ENCODE measurements at places on chromosomes 4 and X.
A peak's percentile ranks its signal among the peaks of the same experiment; 100 is the strongest.

DNA sequence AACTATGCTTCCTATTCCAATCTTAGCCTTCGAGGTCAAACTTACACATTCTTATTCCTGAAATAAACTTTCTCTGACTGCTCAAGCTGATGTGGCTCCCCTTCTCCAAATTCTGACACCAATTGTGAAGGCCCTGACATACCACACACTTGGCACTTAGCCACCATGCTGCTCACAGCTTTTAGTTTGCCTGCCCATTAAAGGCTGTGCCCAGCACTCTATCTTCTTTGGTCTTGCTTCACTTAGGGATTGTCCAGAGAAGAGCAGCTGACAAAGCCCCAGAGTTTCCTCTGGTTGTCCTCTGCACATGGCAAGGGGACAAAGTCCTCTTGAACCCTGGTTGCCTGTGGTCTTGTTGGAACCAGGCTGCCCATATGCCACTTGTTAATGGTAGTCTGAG lies 126.1 kb downstream of the ARHGEF9 start:
- peak; percentile 1 for DNase-seq

DNA sequence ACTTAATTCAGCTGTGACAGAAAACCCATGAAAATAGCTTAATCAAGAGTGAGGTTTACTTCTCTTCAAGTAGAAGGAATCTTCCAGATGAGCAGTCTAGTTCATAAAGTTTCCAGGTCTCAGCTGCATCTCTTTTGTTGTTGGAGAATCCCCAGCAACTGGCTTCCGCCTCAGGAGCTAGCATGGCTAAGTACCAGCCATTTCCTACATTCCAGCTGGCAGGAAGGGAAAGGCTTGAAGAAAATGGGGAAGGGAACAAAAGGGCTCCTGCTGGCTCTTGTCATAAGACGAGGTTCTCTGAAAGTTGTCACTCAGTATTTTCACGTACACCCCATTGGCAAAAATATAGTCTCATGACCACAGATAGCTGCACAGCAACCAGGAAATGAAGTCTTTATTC lies 27.3 kb upstream of the TRIM2 start:
- no peak for DNase-seq

GRCh38 chr4:159765382-159765781 lies 662.5 kb downstream of the RAPGEF2 start:
- no peak for DNase-seq

- no peak for DNase-seq
These were observed 37.7 kb upstream of the OCIAD2 start for GRCh38 chr4:48944252-48944651.

GRCh38 chr4:5018603-5019002 lies 655 bp downstream of the CYTL1 start:
- DNase-seq = no peak

DNA sequence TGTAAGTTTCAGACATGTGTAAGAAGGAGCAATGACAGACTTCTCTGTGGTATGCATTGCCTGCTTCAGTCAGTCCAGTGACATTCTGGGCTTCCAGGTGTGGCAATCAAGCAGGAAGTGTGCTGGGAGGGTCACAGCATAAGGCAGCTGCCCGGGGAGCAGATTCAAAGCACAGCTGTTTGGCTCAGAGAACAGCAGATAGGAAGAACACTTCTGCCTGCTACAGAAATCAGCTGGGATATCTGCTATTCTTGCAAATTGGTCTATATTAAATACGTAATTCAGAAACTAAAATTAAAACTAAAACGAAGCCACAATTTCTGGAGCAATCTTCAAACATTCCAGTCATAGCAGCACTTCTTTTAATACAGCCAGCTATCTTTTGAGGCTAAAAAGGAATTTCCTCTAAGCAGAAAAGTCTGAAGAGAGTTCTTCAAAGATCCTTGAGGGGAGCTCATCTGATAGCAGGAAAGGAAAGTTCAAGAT lies 47.5 kb upstream of the GALNT7 start:
- DNase-seq = peak; percentile 53

GRCh38 chr4:148054275-148054674 lies 322.4 kb downstream of the ARHGAP10 start:
- DNase-seq = peak; percentile 36

- peak; percentile 61 for DNase-seq
These were observed 188.3 kb downstream of the SH3BGRL start for GRCh38 chrX:81390237-81390636.

DNA sequence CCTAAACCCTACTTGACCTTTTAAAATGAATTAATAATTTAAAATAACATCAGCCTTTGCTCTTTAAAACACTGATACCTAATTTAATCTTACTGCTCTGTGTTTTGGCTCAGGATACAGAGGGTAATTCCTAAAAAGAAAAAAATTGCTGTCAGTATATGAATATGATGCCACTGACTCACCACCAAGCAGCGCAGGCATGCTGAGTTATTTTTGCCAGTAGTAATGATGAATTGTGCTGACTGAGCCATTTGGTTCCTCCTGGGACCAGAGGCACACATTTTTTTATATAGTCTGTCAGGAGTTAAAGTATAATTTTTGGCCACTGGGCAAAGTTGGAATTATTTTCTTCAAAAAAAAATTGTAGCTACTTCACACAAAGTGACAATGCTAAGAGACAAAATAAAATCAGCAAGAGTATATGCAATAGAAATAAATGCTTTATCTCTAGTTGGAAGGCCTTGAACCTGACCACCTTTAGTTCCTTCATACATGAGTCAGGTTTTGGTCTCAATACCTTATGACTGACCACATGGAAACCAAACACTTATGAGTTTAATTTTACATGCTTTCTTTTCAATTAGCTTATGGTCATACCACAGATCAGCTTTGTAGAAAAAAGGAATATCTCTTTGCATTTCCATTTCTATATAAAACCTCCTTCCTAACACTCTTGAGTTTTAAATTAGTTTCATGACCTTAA lies 115.1 kb downstream of the PPP3CA start:
- peak; percentile 57 for DNase-seq

DNA sequence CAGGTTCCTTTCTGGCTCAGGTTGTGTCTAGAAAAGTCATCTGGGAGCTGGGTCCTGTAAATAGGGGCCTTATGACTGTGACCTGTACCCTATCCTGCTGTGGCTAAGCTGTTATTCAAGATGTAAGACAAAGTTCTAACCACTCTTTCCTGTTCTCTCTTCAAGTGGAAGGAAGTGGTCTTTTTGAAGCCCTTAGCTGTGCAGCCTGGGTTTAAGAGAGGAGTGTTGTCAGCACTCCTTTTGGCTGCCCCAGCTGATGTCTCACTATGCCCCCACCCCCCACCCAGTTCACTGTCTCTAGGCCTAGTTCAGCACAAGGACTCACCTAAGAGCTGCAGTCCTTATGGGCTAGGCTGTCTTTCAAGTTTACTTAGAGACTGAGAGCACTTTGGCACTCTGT lies 1069.5 kb downstream of the FAM133A start:
- no peak for DNase-seq

DNA sequence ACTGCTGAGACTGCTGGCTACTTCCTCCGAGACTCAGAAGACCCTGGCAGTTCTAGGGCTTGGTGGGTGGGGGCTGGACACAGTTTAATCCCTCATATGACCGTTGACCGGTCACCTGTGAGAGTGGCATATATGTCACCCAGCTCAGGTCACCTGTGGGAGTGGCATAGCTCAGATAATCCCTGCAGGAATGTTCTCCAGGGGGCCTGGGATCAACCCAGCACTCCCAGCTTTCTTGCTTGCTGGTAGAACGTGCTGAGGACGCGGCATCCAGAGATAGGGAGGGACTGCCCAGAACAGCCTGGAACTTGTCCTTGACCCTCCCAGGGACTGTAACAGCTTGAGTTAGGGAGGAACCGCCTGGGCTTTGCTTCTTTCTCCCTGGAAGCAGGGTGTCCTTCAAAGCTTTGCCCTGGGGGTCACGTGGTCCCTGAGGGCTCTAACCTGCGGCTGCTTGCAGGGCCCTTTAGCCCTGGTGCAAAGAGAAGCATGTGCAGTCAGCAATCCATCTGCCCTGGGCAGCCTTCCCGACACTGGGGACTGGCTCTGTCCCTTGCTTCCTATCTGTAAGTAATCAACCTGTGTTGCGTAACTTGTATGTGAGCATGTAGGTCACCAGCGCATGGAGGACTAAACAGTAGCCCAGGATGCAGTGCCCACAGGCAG lies 55.3 kb downstream of the ZFYVE28 start:
- peak; percentile 38 for DNase-seq

- DNase-seq = no peak
These were observed 21.9 kb upstream of the SCRG1 start for GRCh38 chr4:173420801-173421200.
